A549 (cell line): ENCODE measurements at places on chromosomes 3 and 15.

DNA sequence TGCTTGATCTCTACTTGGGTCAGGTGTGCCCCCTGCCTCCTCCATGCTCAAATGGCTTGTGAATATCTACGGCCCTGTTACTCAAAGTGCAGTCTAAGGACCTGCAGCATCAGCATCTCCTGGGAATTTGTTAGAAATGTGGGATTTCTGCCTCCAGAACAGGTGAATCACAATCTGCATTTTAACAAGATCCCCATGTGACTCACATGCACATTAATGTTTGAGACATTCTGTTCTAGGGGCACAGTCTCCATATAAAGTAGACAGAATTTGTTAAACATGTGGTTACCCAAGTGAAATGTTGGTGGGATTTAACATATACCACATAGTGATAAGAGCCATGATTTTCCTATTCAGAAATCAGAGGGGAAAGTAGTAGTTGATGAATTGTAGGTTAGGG lies 256.2 kb downstream of the NR1D2 start:
- DNase-seq: no peak

GRCh38 chr15:70200511-70201424 lies 103.1 kb upstream of the TLE3 start:
- no peak for DNase-seq

DNA sequence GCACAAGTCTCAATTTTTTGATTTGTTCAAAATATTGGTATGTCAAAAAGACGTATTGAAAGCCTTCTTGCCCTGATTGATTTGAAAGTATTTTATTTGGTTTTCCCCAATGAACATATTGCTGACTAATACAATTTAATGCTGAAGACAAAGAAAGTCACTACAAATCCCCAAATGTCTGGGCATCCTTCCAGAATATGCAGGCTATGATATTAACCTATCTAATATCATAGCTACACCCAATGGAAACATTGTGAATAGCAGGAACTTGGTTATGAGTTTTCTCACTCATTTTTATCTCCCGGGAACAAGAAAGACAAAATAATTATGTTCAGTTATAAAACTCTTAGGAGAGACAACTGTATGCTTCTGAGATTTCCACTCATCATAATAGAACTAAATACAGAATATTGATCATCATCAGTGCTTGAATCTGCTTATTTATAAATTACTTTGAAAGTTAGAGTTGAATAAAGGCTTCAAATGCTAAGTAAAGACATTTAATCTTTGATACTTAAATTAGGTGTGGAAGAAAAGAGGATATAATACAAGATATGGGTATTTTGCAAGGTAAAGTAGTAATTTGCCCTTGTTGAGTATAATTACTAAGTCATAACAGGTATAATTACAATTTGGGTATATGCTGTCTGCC lies 483.9 kb downstream of the RBMS3 start:
- DNase-seq: peak; percentile 4

GRCh38 chr3:186637686-186638085 lies 2.5 kb upstream of the FETUB start:
- DNase-seq: no peak

- no peak for DNase-seq
These were observed 76.8 kb upstream of the ARL6 start for GRCh38 chr3:97687734-97688133.

DNA sequence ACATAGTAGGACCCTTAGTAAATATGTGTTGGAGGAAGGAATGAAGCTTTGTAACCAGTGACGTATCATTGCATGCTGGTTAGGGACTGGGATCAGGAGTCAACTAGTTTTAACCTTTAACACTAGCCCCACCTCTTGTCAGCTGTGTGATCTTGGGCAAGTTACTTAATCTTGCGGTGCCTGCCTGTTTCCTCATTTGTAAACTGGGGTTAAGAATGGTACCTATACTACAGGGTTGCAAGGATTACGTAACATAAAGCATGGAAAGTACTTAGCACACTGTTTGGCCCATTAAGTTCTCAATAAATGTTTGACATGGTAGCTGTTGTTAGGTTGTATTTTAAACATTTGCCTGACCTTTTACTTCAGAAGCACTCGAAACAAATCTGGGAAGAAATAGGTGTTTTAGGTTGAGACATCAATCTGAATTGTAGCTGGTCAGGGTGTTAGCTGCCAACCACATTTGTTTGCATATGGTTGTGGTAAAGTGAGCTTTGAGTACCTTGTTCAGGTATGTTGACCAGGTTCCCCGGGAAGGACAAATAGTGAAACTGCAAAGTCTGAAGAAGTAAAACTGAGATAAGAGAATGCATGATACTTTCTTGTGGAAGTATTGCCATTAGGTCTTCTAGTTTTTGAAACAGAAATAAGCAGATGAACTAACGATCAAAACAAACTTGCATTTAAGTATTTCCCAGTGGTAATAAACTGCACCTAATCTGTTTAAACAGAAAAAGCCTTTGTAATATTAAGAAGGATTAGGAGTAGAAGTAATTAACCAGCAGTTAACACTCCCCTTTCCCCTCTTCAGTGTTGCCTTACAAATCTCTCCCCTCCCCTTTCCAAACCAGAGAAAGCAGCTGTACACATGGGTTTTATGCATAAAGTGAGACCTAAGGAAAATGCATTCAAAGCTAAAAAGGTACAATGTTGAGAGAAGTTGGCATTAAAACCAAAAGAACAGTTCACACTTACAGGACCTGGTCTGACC lies 25.8 kb upstream of the SCAANT1 start:
- DNase-seq: no peak

- DNase-seq: no peak
These were observed 107.7 kb upstream of the PLSCR5 start for GRCh38 chr3:146712806-146713205.

- no peak for DNase-seq
These were observed 31.2 kb downstream of the CD276 start for GRCh38 chr15:73715417-73715816.
